ENCODE measurements at places on chromosomes 1 and 21. TPM values are rescaled to one million over a fixed set of nuclear protein-coding genes. Genes with fewer than 3 reads are reported as not detected.

The CYB561D1 gene
- polyA plus RNA-seq, result 5.1 TPM

The LMX1A gene
- polyA plus RNA-seq, result 0.45 TPM

The CLCNKB gene
- polyA plus RNA-seq, result 0.04 TPM

The KCNQ4 gene
- polyA plus RNA-seq, result 1.4 TPM

The TTC39A gene
- polyA plus RNA-seq, result 10.3 TPM

The FBXO2 gene
- polyA plus RNA-seq, result 5.7 TPM

The ATP1A4 gene
- 0.12 TPM for polyA plus RNA-seq

The AK5 gene
- not detected for polyA plus RNA-seq

The THRAP3 gene
- polyA plus RNA-seq, result 41.0 TPM

The PLA2G2C gene
- not detected for polyA plus RNA-seq

The EXTL1 gene
- not detected for polyA plus RNA-seq

The MEX3A gene
- 1.5 TPM for polyA plus RNA-seq

The F5 gene
- under 0.01 TPM for polyA plus RNA-seq

The MINDY1 gene
- polyA plus RNA-seq, result 9.5 TPM

The PTPRU gene
- polyA plus RNA-seq, result 44.5 TPM

The RAP1GAP gene
- polyA plus RNA-seq, result 22.8 TPM

The OR2T11 gene
- not detected for polyA plus RNA-seq

The ATAD3A gene
- polyA plus RNA-seq, result 25.9 TPM

The PYHIN1 gene
- polyA plus RNA-seq, result 0.81 TPM

The RPAP2 gene
- polyA plus RNA-seq, result 13.0 TPM

The MR1 gene
- polyA plus RNA-seq, result 2.2 TPM

The SPRR2D gene
- polyA plus RNA-seq, result 0.49 TPM

The DNAI4 gene
- polyA plus RNA-seq, result 0.81 TPM

The LAMB3 gene
- polyA plus RNA-seq, result 62.7 TPM

All from small intestine (tissue), 16 donors.